ENCODE measurements at places on chromosomes 1 and 21. TPM values are rescaled to one million over a fixed set of nuclear protein-coding genes. Genes with fewer than 3 reads are reported as not detected.

HMCN1 gene
- total RNA-seq, result 14.6 TPM

DNA sequence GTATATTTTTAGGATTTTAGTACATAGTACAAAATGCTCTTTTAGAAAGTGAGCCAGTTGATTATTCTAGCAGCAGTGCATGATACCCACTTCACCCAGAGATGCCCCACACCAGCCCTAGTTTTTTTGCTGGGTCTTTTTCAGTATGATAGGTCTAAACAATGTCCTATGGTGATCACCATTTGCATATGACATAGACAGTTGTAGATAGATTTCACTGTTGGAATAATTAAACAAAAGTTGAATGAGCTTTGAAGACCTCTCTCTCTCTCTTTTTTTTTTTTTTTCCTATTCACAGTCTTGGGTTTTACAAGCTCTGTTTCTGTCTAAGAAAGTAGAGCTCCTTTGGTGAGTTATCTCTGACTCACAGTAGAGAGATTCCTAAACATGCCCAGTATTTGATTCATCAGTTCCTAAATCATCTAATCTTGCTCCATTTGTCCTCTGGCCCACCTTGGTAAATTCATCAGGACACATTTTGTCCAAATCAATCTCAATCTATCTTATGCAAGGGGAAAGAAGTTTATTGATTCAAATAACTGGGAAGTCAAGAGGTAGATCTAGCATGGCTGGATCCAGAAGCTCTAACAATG lies 44.7 kb upstream of the VAV3 start:
- DNase-seq, result no peak

DNA sequence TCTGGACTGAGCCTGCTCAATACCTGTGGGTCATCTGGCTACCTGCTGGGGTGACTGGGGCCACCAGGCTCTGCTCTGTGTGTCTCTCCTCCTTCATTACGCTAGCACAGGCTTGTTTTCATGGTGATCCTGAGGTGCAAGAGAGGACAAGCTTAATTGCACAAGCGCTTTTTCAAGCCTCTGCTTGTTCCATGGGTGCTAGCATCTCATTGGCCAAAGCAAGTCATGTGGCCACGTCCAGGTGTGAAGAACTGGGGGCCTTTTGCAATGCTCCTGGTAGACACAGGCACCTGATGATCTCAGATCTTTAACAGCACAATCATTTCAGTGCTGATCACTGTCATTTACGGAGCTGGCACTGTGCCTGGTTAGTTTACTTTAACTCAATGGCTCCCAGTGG lies 114.6 kb downstream of the KAZN start:
- DNase-seq, result no peak

GRCh38 chr1:203177470-203178039 lies 1.9 kb upstream of the MYBPH start:
- DNase-seq, result no peak

DNA sequence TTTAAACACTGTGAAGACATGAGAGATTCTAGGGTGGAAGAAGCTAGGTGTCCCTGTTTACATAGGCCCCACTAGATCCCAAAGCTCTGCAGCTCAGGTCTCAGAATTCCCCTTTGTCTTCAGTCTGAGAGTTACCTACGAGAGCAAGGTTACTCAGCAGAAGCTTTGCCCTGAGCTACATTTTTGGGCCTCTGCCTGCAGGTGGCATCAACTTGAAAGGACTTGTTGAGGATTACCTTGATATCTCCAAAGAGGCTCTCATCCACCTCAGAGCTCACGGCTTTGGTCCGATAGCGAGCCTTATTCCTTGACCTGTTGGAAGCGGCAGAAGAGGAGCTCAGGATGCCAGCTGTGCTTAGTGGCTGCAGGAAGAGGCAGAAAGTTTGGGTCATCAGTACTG lies 7.0 kb downstream of the CFAP45 start:
- no peak for DNase-seq

GRCh38 chr1:56578138-56578962 lies 1.0 kb downstream of the PLPP3 start:
- no peak for DNase-seq

SPATA45 gene
- total RNA-seq, result 0.65 TPM

- no peak for DNase-seq
Observed at GRCh38 chr21:40191616-40192015, 324.4 kb downstream of the PCP4 start.

GRCh38 chr1:34477632-34478141 lies 277.2 kb upstream of the GJB5 start:
- DNase-seq, result peak; percentile 13

TMEM54 gene
- total RNA-seq, result 7.3 TPM

GRCh38 chr1:159798893-159799292 lies 3.3 kb upstream of the FCRL6 start:
- peak; percentile 59 for DNase-seq

SUSD4 gene
- total RNA-seq, result 3.9 TPM

DNA sequence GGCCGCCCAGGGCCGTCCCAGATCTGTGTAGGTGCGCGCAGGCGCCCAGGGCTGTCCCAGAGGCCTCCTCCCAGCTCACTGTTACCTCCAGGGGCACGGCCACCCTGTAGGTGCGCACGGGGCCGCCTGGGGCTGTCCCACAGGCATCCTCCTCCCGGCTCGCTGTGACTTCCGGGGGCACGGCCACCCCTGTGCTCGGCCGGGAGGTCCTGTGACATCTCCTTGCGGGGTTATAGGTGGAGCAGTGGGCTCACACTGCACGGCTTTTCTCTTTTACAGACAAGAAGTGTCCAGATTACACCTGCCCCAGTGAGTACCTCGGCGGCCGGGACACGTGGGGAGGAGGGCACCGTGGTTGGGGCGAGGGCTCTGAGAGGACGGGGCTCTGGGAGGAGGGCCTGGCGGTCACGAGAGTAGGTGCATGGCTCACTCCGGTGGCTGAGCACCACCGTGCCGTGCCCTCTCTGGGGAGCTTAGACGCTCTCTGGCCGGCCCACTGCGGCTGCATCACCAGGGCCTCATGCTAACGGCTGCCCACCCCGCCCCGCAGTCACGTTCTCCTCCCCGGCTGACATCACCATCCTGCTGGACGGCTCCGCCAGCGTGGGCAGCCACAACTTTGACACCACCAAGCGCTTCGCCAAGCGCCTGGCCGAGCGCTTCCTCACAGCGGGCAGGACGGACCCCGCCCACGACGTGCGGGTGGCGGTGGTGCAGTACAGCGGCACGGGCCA lies 21.4 kb downstream of the COL6A1 start:
- peak; percentile 43 for DNase-seq

DNA sequence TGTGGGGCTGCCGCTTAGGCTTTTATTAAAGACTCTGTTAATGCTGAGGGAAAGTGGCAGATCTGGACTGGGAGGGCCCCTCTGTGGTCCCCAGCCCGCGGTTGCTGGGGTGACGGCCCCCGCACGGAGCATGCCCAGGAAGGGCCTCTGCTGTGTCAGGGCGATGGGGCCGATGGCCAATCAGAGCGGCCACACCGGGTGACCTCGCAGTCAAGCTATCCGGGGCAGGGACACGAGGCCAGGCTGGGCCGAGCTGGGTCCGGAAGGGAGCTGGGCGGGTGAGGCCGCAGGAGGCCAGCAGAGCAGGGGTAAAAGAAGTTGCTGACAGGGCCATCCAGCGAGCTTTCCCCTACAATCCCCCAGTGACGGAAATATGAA lies 145.1 kb downstream of the CASZ1 start:
- no peak for DNase-seq

CNTN2 gene
- 3.9 TPM for total RNA-seq

- DNase-seq, result no peak
Observed at GRCh38 chr1:169570172-169570574, 16.1 kb downstream of the F5 start.

OPRD1 gene
- 3.3 TPM for total RNA-seq

KLHDC7A gene
- 19.1 TPM for total RNA-seq

HCRTR1 gene
- total RNA-seq, result 0.35 TPM

DNA sequence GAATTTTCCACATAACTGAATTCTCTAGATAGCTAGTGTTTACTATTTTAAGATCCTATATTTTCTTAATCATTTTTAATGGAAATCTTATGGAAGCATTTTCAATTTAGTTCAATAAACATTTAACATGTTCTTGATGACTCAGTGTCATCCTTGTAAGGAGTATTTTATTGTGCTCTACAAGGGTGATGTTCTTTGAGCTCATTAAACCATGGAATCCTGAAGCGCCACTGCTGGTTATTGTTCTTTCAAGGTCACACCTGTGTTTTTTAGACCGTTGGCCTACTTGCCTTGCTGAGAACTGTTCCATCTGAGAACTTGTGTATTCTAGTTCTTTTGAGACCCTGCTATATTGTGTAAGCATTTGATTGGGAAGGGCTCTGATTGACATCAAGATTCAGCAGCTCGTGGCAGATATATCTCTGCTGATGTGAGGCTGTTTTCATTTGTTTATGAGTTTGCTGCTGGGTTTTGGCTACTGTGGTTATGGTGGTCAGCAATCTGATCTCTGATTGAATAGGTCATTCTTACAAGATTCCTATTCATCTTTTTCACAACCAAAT lies 132.0 kb downstream of the GIPC2 start:
- no peak for DNase-seq

DNA sequence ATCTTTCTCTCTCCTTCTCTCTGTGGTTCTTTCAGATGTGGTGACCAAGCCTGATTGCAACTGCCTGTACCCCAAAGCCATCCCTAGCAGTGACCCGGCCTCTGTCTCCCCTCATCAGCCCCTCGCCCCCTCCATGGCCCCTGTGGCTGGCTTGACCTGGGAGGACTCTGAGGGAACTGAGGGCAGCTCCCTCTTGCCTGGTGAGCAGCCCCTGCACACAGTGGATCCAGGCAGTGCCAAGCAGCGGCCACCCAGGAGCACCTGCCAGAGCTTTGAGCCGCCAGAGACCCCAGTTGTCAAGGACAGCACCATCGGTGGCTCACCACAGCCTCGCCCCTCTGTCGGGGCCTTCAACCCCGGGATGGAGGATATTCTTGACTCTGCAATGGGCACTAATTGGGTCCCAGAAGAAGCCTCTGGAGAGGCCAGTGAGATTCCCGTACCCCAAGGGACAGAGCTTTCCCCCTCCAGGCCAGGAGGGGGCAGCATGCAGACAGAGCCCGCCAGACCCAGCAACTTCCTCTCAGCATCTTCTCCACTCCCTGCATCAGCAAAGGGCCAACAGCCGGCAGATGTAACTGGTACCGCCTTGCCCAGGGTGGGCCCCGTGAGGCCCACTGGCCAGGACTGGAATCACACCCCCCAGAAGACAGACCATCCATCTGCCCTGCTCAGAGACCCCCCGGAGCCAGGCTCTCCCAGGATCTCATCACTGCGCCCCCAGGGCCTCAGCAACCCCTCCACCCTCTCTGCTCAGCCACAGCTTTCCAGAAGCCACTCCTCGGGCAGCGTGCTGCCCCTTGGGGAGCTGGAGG lies 12.7 kb downstream of the CSF1 start:
- peak; percentile 87 for DNase-seq

MAP1LC3C gene
- 1.7 TPM for total RNA-seq

- no peak for DNase-seq
Observed at GRCh38 chr1:1234180-1234808, 2.3 kb downstream of the B3GALT6 start.

- DNase-seq, result no peak
Observed at GRCh38 chr1:1941868-1942752, 23.0 kb upstream of the TMEM52 start.

GRCh38 chr1:92030656-92031107 lies 897 bp downstream of the EPHX4 start:
- no peak for DNase-seq

CR1L gene
- not detected for total RNA-seq

TSACC gene
- total RNA-seq, result 1.0 TPM

DNA sequence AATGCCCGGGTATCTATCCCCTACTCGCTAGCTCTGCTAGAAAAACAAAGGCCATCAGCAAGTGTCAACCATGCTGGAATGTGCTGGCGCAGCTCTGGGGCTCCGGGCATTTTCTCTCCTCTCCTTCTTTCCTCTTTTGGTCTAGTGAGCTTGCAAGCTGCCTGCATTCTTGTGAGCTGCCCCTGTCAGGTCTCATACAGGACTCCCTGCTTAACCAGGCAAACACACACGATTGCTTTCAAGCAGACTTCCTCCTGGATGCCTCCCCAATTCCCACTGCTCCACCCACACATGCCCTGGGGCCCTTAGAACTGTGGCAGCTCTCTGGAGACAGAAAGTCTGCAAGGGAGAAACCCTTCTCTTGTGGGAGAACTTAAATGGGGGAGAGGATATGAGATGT lies 35.7 kb upstream of the SUCO start:
- peak; percentile 23 for DNase-seq

- no peak for DNase-seq
Observed at GRCh38 chr1:110976089-110976488, 12.4 kb upstream of the LRIF1 start.

SELP gene
- not detected for total RNA-seq

- no peak for DNase-seq
Observed at GRCh38 chr1:217393896-217394295, 237.0 kb downstream of the GPATCH2 start.

- DNase-seq, result no peak
Observed at GRCh38 chr1:18778437-18778836, 81.0 kb downstream of the TAS1R2 start.

GRCh38 chr1:112169517-112169916 lies 180.0 kb upstream of the KCND3 start:
- no peak for DNase-seq

GRCh38 chr1:163914785-163915413 lies 593.1 kb downstream of the NUF2 start:
- DNase-seq, result no peak

GRCh38 chr1:180939073-180939710 lies 26.5 kb downstream of the KIAA1614 start:
- DNase-seq, result no peak

C1QB gene
- not detected for total RNA-seq
